ENCODE measurements at places on chromosomes 3 and 15.

DNA sequence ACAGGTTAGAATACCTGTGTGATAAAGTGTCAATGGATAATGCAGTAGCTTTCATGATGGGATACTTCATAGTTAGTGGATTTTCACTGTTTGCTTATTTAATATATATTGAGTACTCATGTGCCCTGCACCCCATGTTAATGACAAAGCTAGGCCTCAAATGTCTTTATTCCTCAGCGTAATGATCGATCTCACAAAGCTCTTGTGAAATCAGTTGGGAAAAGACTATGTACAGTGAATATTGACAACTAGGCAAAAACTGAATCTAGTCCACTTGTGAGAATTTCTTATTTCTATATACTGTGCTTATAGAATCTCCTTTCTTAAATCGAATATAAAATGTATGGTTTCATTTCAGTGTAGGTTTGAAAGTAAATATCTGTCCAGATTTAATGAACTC, 17.9 kb downstream of the SMC4 start:
- no peak for DNase-seq

DNA sequence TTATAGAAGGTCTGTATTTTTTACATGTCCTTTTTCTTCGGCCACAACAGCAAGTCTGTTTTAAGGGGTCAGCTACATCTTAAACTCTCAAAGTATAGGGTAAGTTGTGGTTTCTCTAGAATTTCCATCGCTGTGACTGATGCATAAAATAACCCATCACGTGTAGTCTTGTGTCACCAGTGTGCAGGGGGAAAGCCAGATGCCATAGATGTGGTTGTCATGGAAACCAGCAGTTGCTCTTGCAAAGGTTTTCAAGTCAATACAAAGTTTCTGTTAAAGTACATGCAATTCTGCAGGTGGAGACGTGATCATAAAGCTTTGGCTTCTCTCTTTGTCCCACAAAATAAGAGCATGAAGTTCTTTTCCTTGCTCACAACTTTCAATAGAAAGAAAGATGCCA, 210.3 kb upstream of the ONECUT1 start:
- DNase-seq: no peak

GRCh38 chr3:127459891-127460290, 130.6 kb downstream of the TPRA1 start:
- no peak for DNase-seq

GRCh38 chr3:133675631-133676335, 14.0 kb upstream of the TOPBP1 start:
- DNase-seq: no peak

GRCh38 chr3:13303410-13303809, 116.7 kb downstream of the NUP210 start:
- no peak for DNase-seq

DNA sequence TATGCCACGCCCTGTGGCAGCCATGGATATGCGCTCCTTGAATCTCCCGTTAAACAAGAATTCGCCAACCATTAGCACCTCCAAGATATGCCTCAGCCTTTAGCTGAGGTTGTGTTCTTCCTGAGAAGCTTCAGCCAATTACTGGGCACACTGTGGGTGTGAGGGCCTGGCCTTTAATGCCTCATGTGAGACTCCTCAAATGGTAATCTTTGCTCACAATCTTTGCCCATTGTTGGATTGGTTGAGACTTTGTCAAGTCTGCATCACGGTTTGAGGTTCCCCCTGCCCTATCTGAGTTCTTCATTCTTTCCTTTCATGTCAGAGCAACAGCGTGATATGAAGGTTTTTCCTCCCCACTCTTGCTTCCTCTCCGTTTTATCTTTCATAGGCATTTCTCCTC, 108.1 kb upstream of the CCDC54 start:
- DNase-seq: no peak

DNA sequence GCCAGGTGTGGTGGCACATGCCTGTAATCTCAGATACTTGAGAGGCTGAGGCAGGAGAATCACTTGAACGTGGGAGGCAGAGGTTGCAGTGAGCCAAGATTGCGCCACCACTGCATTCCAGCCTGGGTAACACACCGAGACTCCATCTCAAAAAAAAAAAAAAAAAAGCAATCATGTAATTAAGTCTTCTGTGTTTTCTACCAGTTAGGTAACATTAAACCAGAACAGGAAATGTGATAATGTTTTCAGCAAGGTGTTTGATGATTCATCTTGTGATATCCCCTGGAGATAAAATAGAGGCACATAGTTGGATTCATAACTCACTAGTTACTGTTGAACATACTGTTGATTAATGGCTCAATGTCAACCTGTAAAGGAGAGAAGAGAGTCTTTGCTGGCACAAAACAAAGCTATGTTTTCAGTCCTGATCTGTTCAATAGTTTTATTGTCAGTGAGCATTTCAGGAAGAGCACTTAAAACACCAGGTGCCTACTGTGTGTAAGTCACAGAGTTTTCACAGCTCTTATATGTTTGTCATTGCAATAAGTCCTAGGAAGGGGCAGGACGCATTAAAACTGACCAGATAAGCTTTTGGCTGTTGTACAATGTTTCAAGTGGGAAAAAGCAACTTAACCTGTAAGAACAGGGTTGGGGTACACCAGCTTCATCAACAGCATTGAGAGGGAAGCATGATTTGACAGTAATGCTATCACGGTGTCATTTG, 19.5 kb downstream of the DNAJB11 start:
- no peak for DNase-seq

DNA sequence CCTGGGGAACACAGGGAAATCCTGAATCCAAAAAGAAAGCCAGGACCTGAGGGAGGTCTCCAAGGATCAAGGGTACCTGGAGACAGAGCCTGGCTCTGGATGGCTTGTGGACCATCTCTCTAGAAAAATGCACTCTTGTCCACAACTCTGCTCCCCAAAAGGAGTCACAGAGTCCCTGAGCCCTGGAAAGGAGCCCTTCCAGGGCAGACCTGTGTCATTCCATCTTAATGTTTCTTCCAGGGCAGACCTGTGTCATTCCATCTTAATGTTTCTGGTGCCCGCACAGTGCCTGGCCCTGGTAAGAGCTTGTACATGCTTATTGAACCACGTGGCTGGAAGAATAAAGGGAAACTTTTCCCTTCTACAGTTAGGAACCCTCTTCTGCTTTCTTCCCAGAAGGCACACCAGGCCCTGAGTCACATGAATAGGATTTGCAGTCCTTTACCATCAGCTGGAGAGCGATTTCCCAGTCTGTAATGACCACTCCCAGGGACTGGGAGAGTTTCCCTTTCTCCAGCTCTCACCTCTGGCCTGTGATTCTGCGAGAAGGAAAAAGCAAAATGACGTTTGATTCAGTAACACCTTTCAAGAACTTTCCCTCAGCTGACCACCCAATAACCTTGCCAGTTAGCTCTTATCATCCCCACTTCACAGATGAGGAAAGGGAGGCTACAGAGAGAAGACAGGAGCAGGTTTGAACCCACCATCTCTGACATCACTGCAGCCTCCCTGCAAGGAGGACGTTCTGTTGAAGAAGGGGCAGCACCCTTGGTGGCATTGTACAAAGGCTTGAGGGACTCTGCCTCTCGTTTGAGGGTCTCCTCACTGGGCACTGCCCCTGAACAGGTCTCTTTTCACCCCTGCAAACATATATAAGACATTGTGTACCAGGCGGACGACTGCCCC, 35.8 kb upstream of the SLCO2A1 start:
- no peak for DNase-seq

GRCh38 chr15:49290191-49290590, 120.1 kb downstream of the GALK2 start:
- DNase-seq: no peak

All from 8988T (cell line).